ENCODE measurements at places on chromosomes 2 and 18.

- DNase-seq = no peak
Measured at GRCh38 chr2:106332054-106332453, 136.2 kb downstream of the RGPD3 start.

- DNase-seq = no peak
Measured at GRCh38 chr18:58359218-58359617, 269.7 kb downstream of the ALPK2 start.

GRCh38 chr18:49137093-49137492 lies 186.3 kb upstream of the SMAD7 start:
- no peak for DNase-seq

GRCh38 chr2:170843656-170844055 lies 27.0 kb downstream of the GAD1 start:
- DNase-seq = no peak

- no peak for DNase-seq
Measured at GRCh38 chr18:61047794-61048193, 285.4 kb upstream of the CDH20 start.

- DNase-seq = no peak
Measured at GRCh38 chr18:48924630-48925490, 25.9 kb downstream of the SMAD7 start.
